ENCODE measurements at places on chromosomes 4 and X.

GRCh38 chr4:53014881-53015280 is 152.8 kb downstream of the RASL11B start:
- DNase-seq: no peak

GRCh38 chr4:120801137-120801758 is 121.3 kb downstream of the PRDM5 start:
- DNase-seq: no peak

DNA sequence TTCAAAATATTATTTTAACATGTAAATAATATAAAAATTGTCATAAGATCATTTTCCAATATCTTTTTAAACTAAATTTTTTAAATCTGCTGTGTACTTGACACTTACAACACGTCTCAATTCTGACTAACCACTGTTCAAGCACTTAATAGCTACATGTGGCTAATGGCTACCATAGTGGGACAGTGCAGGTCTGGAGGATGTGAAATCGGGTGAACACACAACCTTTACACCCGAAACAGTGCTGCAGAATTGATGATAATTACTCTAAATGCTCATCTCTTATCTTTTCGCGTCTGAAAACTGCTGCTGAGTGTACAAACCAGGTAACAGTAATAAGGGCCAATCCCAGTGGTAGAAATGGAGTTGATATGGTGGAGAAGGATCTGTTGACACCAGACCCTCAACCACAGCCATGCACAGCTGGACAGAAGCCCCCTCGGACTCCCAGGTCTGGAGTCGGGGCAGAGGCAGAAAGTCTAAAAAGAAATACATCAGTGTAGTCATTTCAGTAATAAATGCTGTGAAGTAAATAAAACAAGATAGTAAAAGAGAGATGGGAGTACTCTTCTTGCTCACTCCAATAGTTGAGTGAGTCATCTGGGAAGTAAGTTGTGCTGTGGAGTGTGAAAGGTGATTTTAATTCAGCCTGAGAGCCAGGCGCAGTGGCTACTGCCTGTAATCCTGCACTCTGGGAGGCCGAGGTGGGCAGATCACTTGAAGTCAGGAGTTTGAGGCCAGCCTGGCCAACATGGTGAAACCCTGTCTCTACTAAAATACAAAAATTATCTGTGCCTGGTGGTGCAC is 150.0 kb downstream of the CBR4 start:
- DNase-seq: no peak

DNA sequence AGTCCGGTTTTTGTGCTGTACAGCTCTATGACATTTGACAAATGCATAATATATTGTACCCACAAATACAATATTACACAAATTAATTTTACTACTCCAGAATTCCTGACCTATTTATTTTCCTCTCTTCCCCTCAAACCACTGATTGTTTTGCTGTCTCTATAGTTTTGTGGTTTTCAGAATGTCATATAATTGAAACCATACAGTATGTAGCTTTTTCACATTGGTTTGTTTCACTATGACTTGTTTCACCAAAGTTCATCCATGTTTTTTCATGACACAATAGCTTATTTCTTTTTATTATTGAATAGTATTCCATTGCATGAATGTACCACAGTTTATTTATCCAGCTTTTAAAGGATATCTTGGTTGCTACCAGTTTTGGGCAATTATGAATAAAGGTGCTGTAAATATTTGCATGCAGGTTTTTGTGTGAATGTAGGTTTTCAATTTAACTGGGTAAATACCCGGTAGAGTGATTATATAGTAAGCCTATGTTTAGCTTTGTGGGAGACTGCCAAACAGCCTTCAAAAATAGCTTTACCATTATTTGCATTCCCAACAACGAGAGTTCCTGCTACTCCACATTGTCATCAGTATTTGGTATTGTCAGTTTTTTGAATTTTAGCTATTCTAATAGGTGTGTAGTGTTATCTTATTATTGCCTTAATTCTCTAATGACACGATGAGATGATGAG is 25.9 kb downstream of the RNF175 start:
- DNase-seq: no peak

DNA sequence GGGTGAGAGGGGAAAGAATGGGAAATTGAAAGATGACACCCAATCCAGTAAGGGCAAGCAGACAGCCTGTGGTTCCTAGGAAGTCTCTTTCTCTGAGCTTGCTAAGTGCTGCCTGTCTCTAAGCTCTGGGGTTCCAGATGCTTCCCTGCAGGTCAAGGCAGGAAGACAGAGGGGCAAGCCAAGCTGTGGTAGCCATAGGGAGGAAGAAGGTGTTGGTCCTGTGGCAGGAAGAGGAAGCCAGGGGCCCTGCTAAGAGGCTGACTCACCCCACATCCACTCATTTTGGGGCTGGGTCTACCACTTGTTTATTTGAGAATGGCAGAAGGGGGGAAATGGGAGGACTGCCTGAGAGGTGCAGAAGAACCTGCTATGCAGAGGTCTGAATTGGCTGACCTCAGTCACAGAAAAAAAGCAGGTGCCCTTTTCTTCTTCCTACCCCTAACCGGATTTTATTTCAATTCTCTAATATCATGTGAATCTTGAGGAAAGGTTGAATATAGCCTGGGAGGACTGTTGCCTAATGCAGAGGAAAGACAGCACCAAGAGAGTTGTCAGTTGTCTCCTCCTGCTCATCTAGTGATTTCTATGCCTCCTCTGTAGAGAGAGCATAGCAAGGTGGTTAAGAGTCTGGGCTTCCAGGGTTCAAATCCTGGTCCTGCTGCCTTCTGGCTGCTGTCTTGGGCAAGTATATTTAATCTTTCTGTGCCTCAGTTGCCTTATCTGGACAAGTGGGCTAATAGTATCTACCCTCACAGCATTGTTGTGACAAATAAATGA is 27.4 kb downstream of the HOPX start:
- no peak for DNase-seq

- DNase-seq: peak; percentile 12
Measured at GRCh38 chrX:119062750-119063374, 9.9 kb upstream of the CT47C1 start.

GRCh38 chr4:127783026-127783769 is 1.1 kb downstream of the HSPA4L start:
- DNase-seq: peak; percentile 86

GRCh38 chrX:34656842-34657725 is at the start of gene TMEM47:
TMEM47 (minus strand) TSS chrX:34657285; CDS start chrX:34657029, 256 bp downstream.
- DNase-seq: peak; percentile 68

- no peak for DNase-seq
Measured at GRCh38 chrX:65034292-65034667, 58.0 kb upstream of the ZC4H2 start.

- no peak for DNase-seq
Measured at GRCh38 chr4:101695176-101695575, 95.4 kb upstream of the BANK1 start.

GRCh38 chr4:137427411-137427810 is 104.9 kb downstream of the PCDH18 start:
- DNase-seq: no peak

DNA sequence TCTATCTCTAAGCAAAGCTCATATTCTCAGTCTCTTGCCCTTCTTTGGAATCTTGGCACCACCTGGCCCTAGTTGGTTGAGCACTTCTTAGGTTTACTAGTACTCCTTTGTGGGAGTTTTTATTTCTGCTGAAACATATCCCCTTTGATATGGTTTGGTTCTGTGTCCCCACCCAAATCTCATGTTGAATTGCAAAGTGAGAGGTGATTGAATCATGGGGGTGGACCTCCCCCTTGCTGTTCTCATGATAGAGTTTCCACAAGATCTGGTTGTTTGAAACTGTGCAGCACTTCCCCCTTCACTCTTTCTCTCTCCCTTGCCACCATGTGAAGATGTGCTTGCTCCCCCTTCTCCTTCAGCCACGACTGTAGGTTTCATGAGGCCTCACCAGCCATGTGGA is 22.2 kb upstream of the SYNPO2 start:
- no peak for DNase-seq

GRCh38 chr4:78478523-78478922 is 73.0 kb upstream of the ANXA3 start:
- no peak for DNase-seq

- DNase-seq: no peak
Measured at GRCh38 chrX:69066021-69066757, 99.1 kb downstream of the PJA1 start.

GRCh38 chr4:144970597-144970996 is 127.4 kb downstream of the ANAPC10 start:
- no peak for DNase-seq
